ENCODE measurements at places on chromosomes 6 and 20. TPM values are rescaled to one million over a fixed set of nuclear protein-coding genes. Genes with fewer than 3 reads are reported as not detected.
A peak's percentile ranks its signal among the peaks of the same experiment; 100 is the strongest.

OSTM1 gene
- 63.8 TPM for total RNA-seq

RAET1L gene
- not detected for total RNA-seq

PDYN gene
- not detected for total RNA-seq

MEP1A gene
- total RNA-seq = 0.41 TPM

ACTL10 gene
- total RNA-seq = 1.3 TPM

KIF25 gene
- 0.56 TPM for total RNA-seq

IRF4 gene
- total RNA-seq = 6.0 TPM

PRND gene
- total RNA-seq = not detected

TREML4 gene
- not detected for total RNA-seq

HLA-DRB5 gene
- total RNA-seq = 279 TPM

HLA-DRA gene
- total RNA-seq = 2,056 TPM

TRAPPC3L gene
- total RNA-seq = not detected

WFDC12 gene
- total RNA-seq = 3.9 TPM

ESF1 gene
- 12.4 TPM for total RNA-seq

EFCAB8 gene
- total RNA-seq = 0.30 TPM

GRCh38 chr20:10671919-10672623 lies 1.7 kb downstream of the JAG1 start:
- peak; percentile 76 for DNase-seq

- DNase-seq = no peak
These were observed 24.5 kb upstream of the POPDC3 start for GRCh38 chr6:105204331-105204730.

GRCh38 chr20:53918020-53918311 lies 152.4 kb downstream of the BCAS1 start:
- no peak for DNase-seq

DNA sequence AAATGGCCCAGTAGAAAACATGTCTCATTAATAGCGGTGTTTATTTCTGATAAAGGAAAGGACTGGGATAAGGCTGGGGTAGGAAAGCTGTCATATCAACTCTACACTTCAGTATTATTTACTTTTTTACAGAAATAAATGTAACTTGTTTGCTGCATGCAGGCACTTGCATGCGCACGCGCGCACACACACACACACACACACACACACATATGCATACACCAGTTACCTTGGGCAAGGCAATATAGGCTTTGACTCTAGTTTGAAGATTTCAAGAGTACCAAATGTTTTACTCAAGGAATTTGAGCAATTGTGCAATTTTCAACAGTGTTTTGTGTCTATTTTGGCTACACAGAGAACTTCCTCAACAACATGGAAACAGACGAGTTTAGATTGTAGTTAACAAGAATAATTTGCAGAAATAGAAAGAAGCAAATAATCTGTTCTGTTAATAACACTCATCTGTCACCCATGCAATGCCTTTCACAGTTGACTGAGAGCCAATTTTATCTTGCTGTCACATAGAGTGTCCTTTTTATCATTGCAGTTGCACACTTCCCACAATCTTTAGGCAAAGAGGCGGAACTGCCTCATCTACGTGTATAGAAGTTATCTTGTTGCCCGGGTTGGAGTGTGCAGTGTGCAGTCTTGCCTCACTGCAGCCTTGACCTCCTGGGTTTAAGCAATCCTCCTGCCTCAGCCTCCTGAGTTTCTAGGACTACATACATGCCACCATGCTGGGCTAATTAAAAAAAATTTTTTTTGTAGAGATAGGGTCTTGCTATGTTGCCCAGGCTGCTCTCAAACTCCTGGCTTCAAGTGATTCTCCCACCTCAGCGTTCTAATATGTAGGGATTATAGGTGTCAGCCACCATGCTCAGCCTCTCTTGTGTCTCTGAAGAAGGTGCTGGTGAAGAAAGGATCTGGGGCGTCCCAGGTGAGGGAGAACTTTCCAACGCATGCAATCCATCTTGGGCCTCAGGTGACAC lies 74.8 kb upstream of the SHLD1 start:
- DNase-seq = peak; percentile 60

- no peak for DNase-seq
These were observed 7.7 kb downstream of the HLA-DOA start for GRCh38 chr6:33001685-33002084.

DNA sequence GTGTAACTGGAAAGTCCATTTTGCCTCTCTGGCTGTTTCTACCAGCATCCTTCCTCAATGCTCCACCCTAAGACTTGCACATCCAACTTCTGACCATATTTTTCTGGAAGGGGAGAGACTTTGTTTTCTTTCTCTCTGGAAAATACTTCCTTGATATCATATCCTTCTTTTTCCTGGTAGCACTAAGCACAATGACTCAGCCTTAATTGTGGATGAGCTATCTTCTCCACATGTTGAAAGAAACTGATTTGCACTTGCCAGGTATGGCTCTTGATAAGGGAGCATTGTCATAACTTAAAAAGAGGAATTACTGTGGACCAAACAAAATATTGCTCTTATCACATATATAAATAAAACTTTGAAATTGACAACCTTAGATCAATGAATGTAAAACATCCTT lies 30.1 kb upstream of the IBTK start:
- no peak for DNase-seq

DNA sequence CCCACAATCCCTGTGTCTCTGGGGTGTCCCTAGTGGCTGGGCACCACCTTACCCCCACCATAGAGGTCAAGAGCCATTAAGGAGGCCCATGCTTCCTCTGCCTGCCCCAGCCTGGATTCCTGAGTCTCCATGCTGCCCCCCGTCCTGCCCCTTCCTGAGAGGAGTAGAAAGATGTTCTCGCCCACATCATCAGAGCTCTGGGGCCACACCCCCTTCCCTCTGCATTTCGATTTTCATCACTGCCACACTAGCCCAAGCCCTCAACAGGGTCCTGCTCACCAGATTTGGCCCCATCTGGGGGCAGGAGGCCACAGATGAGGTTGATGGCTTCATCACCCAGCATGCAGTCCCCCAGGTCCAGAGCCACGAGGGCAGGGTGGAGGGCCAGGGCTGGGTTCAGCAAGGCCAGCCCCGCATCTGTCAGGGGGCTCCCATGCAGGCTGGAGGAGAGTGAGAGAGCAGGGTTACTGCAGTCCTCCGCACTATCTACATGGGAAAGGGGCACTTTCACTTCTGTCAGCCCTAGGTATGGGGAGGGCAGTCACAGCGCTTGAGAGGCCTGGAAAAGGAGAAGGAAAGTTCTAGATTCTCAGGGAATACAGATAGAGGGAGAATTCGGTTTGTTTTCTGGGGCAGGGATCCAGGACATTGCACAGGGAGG lies 1.5 kb downstream of the LRRC73 start:
- DNase-seq = no peak

DNA sequence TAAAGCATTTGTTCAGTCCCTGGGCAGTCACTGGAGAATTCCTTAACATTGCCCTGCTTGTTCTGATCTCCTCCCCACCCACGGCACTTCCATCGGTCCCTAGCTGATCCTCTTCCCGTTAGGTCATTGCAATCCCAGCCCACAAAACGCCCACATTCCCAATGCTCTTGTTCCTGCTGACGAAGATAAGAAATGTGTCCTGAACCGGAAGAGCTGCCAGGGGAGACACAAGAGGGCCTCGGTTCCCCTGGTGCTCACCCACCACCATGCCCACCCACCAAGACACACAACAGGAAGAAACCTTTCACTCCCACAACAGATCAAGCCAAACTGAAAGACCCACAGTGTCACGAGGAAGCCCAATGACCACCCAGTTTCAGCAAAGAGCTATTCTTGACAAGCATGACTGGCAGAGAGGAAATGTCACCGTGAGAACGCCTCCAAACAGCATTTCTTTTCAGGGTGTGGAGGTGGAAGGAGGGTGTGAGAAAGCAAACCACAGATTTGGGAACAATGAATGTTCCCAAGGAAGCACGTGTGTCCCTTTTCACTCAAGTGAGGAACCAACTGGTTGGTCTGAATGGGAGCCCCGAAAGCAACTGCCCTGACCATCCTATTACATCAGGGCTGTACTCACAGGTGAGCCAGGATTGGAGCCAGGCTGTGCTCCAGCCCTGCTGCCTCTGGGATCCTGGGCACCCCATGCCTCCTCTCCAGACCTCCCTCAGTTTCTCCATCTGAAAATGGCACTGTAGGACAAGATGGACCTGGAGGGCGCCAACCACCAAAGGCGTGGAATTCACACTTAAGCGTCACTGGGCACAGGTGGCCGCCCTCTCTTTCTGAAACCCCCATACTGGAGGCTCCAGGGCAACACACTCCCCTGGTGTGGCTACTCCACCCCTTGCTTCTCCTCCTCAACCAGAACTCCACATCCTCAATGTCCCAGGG lies 97.5 kb downstream of the ZMYND8 start:
- peak; percentile 56 for DNase-seq

GRCh38 chr6:39793516-39793915 lies 1.3 kb downstream of the DAAM2 start:
- no peak for DNase-seq

GRCh38 chr20:4713401-4713800 lies 8.3 kb upstream of the PRND start:
- no peak for DNase-seq

GRCh38 chr6:50962213-50962759 lies 143.6 kb downstream of the TFAP2B start:
- DNase-seq = no peak

DNA sequence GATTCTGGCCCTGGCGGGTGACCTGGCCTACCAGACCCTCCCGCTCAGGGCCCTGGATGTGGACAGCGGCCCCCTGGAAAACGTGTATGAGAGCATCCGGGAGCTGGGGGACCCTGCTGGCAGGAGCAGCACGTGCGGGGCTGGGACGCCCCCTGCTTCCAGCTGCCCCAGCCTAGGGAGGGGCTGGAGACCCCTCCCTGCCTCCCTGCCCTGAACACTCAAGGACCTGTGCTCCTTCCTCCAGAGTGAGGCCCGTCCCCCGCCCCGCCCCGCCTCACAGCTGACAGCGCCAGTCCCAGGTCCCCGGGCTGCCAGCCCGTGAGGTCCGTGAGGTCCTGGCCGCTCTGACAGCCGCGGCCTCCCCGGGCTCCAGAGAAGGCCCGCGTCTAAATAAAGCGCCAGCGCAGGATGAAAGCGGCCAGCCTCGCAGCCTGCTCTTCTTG lies 868 bp upstream of the SLC2A4RG start:
- DNase-seq = peak; percentile 79

DNA sequence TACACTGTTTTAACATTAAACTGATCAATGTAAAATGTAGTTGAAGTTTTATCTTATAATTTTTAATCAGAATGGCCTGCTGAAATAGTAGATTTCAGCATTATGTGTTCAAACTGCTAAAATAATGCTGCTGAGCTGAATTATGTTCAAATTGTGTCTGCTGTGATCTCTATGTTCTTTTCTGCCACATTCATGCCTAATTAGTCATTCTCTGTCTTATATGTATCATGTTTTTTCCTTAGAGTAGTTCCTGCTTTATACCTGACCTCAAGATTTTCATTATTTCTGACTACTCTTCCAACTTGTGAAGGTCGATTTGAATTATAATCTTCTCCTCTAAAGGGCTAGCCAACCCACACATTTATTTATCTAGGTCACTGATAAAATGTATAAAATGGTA lies 476.7 kb upstream of the EPHA7 start:
- DNase-seq = no peak

GRCh38 chr6:80480421-80481157 lies 374.1 kb downstream of the BCKDHB start:
- DNase-seq = no peak

DNA sequence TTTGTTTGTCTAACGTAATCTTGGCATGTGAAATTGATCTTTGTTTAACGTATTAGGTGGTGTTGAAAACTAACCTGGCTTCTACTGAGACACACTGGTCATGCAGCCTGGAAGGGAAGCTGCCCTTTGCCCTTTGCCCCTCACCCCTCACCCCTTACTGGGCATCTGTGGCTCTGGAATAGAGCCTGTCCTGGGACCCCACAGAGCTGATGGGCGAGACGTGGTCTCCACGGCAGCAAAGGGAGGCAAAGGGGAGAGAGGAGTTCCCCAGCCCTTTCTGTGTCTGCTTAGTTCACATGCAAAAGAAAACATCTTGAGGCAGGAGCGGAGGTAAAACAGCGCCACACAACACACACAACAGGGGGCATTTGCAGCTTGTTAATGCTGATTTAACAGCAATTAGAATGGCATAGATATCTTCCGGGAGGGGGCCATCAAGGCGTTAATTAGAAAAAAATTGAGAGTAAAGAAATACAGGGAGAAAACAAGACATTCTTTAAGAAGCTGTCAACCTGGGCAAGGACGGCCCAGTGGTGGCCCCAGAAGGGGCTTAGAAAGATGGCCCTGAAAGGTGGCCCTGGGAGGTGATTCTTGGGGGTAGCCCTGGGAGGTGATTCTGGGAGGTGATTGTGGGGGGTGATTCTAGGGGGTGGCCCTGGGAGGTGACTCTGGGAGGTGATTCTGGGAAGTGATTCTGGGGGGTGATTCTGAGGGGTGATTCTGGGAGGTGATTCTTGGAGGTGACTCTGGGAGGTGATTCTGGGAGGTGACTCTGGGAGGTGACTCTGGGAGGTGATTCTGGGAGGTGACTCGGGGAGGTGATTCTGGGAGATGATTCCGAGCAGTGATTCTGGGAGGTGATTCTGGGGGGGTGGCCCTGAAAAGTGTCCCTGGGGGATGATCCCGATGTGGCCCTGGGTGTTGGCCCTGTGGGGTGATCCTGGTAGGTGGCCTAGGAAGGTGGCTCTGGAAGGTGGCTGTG lies 44.5 kb upstream of the DACT2 start:
- DNase-seq = no peak

DNA sequence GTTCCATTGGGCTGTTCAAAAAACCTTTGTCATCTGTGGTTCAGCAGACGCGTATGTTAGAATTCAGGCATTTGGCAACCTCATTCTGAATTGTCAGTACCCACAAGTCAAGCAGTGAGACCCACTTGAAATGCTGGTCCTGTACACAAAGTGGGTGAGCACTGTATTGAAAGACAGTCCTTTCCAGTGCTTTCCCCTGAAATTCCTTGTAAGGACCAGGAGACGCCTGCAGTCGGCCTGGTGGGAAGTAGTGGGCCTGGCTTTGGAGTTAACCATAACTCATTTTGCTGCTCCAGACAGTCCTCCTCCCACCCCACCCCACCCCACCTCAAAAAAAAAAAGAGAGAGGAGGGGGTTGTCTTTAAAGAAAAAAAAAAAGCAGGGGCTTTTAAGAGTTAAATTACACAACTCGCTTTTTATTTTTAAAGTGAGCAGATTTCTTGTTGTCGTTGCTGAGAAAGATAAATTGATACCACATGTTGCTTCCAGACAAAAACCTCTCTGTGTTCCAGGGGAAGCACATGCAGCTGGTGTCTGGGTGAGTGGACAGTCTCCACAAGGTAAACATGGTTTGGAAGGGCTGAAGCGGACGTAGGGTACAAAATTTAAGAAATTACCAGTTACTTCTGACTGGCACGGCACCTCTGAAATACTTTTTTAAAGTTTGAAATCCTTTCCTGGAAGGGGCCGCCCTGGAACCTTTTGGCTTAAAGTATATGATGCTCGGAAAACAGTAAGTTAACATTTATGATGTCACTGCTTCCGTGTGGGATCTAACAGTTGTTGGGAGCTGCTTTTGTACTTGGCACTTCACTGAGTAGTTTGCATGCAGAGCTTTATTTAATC lies 95.3 kb downstream of the FOXO3 start:
- no peak for DNase-seq

GRCh38 chr6:27078734-27079357 lies 168.7 kb upstream of the PRSS16 start:
- no peak for DNase-seq

Data from lower lobe of right lung (tissue), 2 donors.